Fibroblast of skin of abdomen (primary cell): ENCODE measurements at places on chromosomes 6 and 20.

- DNase-seq = peak; percentile 87
Observed at GRCh38 chr6:52598123-52598823, 21.4 kb upstream of the TRAM2 start.

DNA sequence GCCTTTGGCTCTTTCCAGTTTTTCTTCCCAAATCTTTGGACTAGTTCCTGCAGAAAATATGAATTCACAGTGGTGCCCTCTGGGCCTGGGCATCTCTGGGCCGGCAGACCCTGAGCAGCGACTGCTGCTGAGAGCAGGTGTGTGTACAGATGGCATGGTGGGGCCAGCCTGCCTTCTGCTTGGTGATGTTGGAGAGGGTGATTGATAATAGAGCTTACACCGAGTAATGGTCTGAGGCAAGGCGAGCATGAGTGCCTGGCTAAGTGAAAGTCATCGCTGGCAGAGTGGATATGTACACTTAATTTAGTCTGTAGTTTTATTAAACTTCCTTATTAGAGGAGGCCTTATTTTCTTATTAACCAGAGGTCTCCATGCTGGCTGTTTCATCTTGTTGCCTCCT lies 156.9 kb downstream of the CDKAL1 start:
- no peak for DNase-seq

- no peak for DNase-seq
Observed at GRCh38 chr6:3455147-3455568, 1.7 kb downstream of the SLC22A23 start.

- DNase-seq = no peak
Observed at GRCh38 chr6:100509101-100509500, 44.4 kb upstream of the SIM1 start.
